ENCODE measurements at places on chromosomes 16 and 17. TPM values are rescaled to one million over a fixed set of nuclear protein-coding genes. Genes with fewer than 3 reads are reported as not detected.

- no peak overlapping the region for H3K27ac ChIP-seq
- peaks cover 27% of the 10 kb centered on the region for H3K27me3 ChIP-seq
- H3K4me3 ChIP-seq, result no peak overlapping the region
- no peaks in the 10 kb centered on the region for H3K36me3 ChIP-seq
- no peaks in the 10 kb centered on the region for H3K4me1 ChIP-seq
Measured at GRCh38 chr17:28427371-28427770, 21.4 kb upstream of the SLC46A1 start.

- H3K36me3 ChIP-seq, result peaks cover 16% of the 10 kb centered on the region
- peaks cover 48% of the 10 kb centered on the region for H3K4me1 ChIP-seq
- no peaks in the 10 kb centered on the region for H3K27me3 ChIP-seq
Measured at GRCh38 chr16:20905576-20905975, 5.0 kb downstream of the LYRM1 start.

- no peak for DNase-seq
- no peaks in the 10 kb centered on the region for H3K27me3 ChIP-seq
- H3K27ac ChIP-seq, result no peak overlapping the region
- H3K4me1 ChIP-seq, result no peaks in the 10 kb centered on the region
- peaks cover 9% of the 10 kb centered on the region for H3K36me3 ChIP-seq
Measured at GRCh38 chr17:28796062-28796461, 46.5 kb downstream of the FAM222B start.

DNA sequence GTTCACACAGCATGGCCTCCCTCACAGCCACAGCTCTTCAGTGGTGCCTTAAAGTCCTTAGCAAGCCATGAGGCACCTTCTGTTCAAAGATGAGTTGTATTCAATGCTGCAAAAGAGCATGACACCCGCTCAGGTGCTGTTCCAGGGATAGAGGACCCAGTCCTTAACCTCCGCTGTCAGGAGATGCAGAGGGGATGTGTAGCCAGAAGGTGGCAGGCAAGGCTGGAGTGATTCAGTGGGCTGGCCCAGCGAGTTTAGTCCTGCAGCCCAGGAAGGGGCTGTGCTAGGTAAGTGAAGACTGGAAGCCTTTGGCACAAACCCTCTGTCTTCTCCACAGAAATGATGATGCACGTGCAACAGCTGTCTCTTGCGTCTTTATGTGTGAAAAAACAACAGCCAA lies 25.0 kb upstream of the ADAM11 start:
- no peak overlapping the region for H3K4me3 ChIP-seq
- H3K36me3 ChIP-seq, result peaks cover 14% of the 10 kb centered on the region
- H3K4me1 ChIP-seq, result no peaks in the 10 kb centered on the region
- H3K27me3 ChIP-seq, result no peaks in the 10 kb centered on the region
- H3K27ac ChIP-seq, result no peak overlapping the region

- H3K27ac ChIP-seq, result no peak within 1 kb of the TSS
- no peaks in the 10 kb centered on the region for H3K36me3 ChIP-seq
- peak within 1 kb of the TSS; percentile 78 for H3K4me3 ChIP-seq
- peaks cover 4% of the 10 kb centered on the region for H3K27me3 ChIP-seq
- H3K4me1 ChIP-seq, result peaks cover 55% of the 10 kb centered on the region
Measured at GRCh38 chr16:50692999-50693781, at the start of gene NOD2. TSS of gene NOD2 (plus strand) at chr16:50693606. CDS start at chr16:50699496, 5,890 bp downstream.

DNA sequence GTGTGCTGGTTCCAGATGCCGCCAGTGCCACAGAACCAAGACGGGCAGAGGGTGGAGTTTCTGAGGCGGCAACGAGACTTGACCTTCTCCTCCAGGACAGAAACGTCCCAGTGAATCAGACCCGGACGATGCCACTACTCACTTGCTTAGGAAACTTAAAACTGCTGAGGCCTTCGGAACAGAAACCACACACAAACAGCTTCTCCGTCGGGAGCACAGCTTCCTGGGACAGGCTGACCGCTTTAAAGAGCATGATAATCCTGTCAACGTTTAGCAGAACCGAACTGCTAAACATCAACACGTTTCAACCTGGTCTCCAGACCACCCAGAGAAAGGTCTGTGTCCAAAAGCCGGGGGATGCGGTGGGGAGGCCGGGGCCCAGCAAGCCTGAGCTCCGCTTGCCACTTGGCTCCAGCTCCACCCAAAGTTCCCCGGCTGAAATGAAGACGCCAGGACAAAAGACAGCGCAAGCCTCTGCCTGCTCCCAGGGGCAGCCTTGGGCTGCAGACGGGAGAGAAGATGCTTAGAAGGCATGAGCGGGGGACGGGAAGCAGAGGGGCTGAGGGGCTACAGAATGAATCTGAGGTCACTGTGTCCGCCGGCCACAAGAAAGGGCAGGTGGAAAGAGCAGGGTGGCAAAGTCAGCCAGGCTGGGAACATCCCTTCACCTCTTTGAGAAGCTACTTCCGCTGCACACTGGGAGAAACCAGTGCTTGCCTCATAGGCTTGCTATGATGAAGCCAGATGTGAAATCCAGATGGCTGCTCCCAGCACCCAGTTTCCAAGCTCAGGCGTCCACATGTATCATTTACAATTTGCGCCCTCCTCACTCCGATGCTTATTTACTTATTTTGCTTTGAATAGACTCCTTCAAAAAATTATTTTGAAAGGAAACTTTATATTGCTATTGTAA lies 69.0 kb downstream of the MRM3 start:
- H3K36me3 ChIP-seq, result no peaks in the 10 kb centered on the region
- no peak overlapping the region for H3K27ac ChIP-seq
- no peak for DNase-seq
- no peak overlapping the region for H3K4me3 ChIP-seq
- peaks cover 7% of the 10 kb centered on the region for H3K4me1 ChIP-seq

DNA sequence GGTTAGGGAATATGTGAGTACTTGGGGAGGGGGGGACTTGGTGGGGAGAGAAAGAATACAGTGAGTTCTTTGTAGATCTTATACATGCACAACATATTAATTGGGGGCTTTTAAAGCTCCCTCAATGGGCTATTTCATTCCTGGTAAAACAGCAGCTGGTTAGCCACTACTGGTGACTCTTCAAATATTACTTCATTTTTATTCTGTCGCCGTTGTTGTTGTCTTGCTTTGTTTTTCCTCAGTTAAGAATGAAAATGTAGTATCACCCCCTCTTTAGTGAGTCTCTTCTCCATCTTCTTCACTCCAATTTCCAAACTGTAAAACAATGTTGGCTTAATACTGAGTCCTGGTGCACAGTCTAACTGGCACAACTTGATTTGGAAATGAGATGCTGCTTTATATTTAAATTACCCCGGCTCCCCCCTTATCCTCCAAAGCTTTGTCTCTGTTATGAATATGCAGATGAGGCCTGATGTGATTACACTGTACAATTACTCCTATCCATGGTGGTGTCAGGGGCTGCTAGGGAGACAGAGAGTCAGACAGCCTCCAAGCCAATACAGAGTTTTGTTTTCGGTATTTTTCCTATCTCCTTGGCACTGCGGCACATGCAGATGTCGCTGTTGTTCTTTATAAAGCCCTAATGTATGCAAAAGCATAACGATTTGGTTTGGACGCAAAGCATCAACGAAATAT lies 256.9 kb upstream of the PMFBP1 start:
- H3K27ac ChIP-seq, result no peak overlapping the region
- H3K27me3 ChIP-seq, result no peaks in the 10 kb centered on the region
- no peaks in the 10 kb centered on the region for H3K4me1 ChIP-seq
- no peak overlapping the region for H3K4me3 ChIP-seq
- peaks cover 20% of the 10 kb centered on the region for H3K36me3 ChIP-seq

- no peak overlapping the region for H3K27ac ChIP-seq
- no peak overlapping the region for H3K4me3 ChIP-seq
- no peaks in the 10 kb centered on the region for H3K4me1 ChIP-seq
Measured at GRCh38 chr16:48834576-48834975, 224.6 kb upstream of the N4BP1 start.

- H3K4me1 ChIP-seq, result peaks cover 72% of the 10 kb centered on the region
- DNase-seq, result no peak
- no peaks in the 10 kb centered on the region for H3K36me3 ChIP-seq
- H3K27ac ChIP-seq, result peak overlapping the region; percentile 24
Measured at GRCh38 chr17:37824534-37825485, 80.0 kb upstream of the HNF1B start.

DNA sequence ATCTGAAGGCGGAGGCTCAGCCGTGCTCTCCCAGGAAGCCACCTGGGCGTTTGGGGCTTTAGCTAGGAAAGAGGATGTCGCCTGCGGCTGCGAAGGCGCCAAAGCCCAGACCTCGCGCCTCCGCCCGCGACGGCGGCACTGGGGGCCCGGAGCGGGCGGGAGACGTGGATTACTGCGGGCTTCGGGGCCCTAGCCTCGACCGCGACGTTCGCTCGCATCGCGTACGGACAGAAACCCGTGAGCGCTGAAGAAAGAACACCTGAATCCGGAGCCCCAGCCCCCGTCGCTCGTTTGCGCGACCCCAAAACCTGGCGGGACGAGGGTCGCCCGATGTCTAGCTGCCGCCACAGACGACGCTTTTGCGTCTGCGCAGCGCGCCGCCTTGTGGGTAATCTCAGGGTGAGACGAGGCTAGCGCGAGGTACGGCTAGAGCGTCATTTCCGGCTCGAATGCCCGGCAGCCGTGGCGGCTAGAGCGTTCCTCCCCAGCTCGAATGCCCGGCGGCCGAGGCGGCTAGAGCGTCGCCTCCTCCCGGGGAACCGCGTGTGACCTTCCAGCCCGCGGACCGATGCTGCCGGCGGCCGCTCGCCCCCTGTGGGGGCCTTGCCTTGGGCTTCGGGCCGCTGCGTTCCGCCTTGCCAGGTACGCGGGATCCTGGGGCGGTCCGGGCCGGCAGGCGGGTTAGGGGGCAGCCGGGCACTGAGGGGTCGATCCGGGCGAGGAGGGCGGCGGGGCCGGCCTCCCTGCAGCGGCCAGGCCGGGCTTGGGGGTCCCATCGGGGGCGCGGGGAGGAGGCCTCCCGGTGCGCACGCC lies at the start of gene MRPL12:
Gene MRPL12 (plus strand): TSS at position 434 of the 813 bp plus-strand sequence. CDS start 135 bp downstream, at position 569.
- peak within 1 kb of the TSS; percentile 86 for H3K27ac ChIP-seq
- peaks cover 56% of the 10 kb centered on the region for H3K36me3 ChIP-seq
- H3K4me3 ChIP-seq, result peak within 1 kb of the TSS; percentile 89

GRCh38 chr17:79595471-79595870 lies 15.4 kb downstream of the RBFOX3 start:
- no peaks in the 10 kb centered on the region for H3K36me3 ChIP-seq
- H3K4me1 ChIP-seq, result no peaks in the 10 kb centered on the region
- no peak overlapping the region for H3K27ac ChIP-seq
- DNase-seq, result no peak
- no peak overlapping the region for H3K4me3 ChIP-seq

- no peak overlapping the region for H3K4me3 ChIP-seq
- H3K27me3 ChIP-seq, result no peaks in the 10 kb centered on the region
- H3K27ac ChIP-seq, result no peak overlapping the region
- no peaks in the 10 kb centered on the region for H3K4me1 ChIP-seq
Measured at GRCh38 chr16:27558434-27558833, 8.5 kb downstream of the KATNIP start.

- no peaks in the 10 kb centered on the region for H3K36me3 ChIP-seq
- peaks cover 31% of the 10 kb centered on the region for H3K4me1 ChIP-seq
Measured at GRCh38 chr17:83123896-83124801, 44.7 kb downstream of the METRNL start.

GRCh38 chr17:80028030-80028429 lies 7.6 kb downstream of the TBC1D16 start:
- no peaks in the 10 kb centered on the region for H3K4me1 ChIP-seq
- H3K27ac ChIP-seq, result no peak overlapping the region
- no peaks in the 10 kb centered on the region for H3K27me3 ChIP-seq
- H3K4me3 ChIP-seq, result no peak overlapping the region
- H3K36me3 ChIP-seq, result no peaks in the 10 kb centered on the region

The CCL14 gene
- total RNA-seq, result not detected

The KRTAP9-1 gene
- total RNA-seq, result not detected

The CCL17 gene
- total RNA-seq, result 7.0 TPM

The GPRC5C gene
- 14.0 TPM for total RNA-seq

The ITGAX gene
- total RNA-seq, result 81.9 TPM

The TPSD1 gene
- not detected for total RNA-seq

The SMPD3 gene
- 0.76 TPM for total RNA-seq

The KRTAP4-6 gene
- total RNA-seq, result not detected

The SLC4A1 gene
- 0.10 TPM for total RNA-seq
